ENCODE measurements at places on chromosomes 6 and 20.

DNA sequence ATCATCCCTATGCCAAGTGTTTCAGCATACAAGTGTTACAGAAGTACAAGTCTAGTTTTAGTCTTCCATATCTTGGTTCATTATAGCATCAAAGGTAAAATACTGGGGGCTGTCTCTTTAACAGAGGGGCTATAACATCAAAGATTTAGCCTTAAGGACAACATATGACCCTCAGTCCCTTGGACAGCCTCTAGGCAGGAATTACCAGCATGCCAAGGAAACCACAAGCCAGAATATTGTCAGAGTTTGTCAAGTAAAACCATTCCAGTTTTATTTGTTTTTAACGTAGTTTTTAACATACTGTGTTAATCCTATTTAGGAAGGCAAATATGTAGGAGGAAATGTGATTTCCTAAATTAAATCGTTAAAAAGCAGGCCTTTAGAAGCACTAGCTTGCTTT lies 18.6 kb downstream of the ZKSCAN8 start:
- no peak for DNase-seq

DNA sequence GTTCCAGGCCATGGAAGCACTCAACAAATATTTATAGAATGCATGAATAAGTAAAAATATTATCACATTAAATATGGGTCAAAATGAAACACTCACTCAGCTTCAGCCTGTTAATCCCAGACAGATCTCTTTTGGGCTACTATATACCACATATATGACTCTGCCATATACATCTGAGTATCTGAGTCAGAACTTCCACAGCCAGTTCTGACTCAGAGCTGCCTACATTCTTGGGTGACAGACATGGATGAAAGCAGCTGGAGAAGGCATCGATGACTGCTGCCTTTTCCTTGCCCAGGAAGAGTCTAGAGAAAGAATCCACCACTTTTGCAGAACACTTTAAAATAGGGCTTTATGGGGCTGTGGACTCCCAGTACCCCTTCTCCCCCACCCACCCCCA lies 11.5 kb upstream of the PDYN start:
- DNase-seq, result no peak

DNA sequence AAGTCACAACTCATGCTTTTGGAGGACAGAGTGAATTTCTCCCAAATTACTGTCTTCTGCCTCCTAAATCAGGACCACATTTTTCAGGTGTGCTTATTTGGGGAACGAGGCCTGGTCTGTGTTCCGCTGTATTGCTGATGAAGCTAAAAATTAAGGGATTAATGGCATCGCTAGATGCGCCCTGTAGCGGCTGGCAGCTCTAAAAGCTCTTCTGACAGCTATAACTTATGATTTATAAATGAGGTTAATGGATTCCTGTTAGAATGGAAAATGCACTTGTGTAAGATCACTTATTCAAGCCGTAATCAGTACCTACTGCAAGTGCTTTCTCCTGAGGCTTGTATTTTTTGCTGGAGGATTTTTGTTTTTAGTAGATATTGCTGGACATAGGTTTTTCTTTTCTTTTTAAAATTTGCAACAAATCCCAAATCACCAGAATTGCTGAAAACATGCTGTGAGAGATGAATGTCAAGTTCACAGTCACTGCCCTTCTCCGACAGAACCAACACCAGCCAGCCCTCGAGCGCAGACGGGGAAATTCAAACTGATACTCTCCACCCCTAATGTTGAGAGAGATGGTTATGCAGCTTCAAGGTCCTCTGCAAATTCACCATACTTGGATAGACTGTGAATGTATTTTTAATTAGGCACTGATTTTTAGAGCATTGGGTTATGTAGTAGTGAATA lies 49.1 kb downstream of the AKAP12 start:
- DNase-seq, result no peak

GRCh38 chr20:7496394-7496991 lies 443.8 kb downstream of the HAO1 start:
- DNase-seq, result no peak

DNA sequence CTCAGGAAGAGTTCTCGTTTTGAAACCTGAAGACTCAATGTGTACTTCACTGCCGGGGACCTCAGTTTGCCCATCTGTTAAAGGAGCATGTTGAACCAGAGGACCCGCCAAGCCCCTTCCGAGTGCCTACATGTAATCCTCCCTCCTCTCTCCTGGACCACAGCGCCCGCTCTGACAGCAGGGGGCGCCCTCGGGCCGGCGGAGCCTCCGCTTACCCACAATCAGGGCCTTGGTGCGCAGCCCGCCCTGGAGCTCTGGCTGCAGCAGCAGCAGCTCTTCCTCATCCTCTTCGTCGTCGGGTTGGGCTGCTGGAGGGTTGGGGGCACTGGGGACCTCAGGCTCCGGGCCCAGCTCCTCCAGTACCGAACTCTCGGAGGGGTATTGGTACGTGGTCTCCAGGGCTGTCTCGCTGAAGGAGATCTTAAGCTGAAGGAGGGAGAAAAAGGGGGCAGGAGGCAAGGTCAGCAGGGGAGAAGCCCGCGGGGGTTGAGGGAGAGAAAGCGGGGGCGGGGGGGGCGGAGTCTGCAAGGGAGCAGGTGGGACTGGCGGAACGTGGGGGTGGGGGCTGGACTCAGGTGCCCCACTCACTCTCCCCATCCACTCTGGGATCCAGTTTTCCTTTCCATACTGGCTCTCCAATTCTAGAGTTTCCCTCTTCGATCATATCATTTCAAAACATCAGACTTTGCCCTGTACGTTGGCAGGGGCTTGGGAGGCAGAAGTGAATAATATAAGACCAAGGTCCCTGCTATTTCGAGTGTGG lies 6.3 kb upstream of the DHX16 start:
- peak; percentile 93 for DNase-seq

DNA sequence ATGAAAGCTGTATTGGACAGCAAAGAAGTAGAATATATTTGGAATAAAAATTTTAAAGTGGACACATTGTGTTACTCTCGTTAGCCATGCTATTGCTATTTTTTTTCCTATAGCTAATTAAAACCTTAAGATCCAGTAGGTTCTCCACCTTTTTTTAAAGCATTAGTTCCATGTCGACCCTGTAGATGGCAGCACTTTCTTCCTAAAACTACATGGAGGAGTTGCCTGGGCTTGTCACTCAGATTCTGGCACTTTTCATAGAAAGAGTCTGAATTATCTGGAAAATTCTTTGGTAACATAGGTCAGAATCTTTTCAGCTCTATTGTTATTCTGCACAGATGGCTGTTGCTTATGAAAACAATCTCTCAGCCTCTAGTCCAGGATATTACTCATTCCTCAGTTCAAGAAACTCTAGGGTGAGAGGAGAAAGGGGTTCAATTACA lies 42.0 kb upstream of the ESR1 start:
- DNase-seq, result no peak

GRCh38 chr20:11754451-11754850 lies 163.2 kb upstream of the BTBD3 start:
- no peak for DNase-seq

GRCh38 chr6:5004373-5005037 lies 668 bp upstream of the RPP40 start:
- no peak for DNase-seq

DNA sequence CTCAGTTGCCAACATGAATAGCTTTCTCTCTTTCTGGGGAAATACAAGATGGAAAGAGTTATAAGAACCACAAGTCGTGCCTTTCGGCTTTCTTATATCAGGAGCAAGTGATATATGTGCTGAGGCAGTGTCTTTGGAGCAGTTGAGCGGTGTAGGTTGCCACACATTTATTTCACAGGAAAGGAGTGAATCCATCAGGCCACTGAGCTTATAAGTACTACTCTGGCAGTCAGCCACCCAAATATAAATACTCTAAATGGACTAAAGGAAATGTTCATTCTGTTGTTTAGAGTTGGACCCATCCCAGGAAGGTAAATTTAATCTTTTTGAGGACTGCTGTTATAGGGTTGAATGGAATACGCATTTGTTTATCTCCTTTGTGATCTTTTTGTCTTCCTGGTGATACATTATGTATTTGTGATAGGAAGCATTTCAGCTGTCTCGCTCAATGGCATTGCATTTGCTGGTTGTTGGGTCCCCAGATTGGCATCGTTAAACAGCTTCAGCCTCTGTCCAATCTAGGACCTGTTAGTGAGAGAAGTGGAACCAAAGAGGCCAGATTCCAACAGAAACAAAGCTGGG lies 139.7 kb downstream of the SOBP start:
- no peak for DNase-seq

GRCh38 chr6:152130441-152130840 lies 323.0 kb downstream of the ESR1 start:
- DNase-seq, result no peak

- no peak for DNase-seq
Measured at GRCh38 chr20:33769043-33769442, 37.2 kb downstream of the ZNF341 start.

- DNase-seq, result no peak
Measured at GRCh38 chr6:110357298-110357663, 868 bp downstream of the METTL24 start.

DNA sequence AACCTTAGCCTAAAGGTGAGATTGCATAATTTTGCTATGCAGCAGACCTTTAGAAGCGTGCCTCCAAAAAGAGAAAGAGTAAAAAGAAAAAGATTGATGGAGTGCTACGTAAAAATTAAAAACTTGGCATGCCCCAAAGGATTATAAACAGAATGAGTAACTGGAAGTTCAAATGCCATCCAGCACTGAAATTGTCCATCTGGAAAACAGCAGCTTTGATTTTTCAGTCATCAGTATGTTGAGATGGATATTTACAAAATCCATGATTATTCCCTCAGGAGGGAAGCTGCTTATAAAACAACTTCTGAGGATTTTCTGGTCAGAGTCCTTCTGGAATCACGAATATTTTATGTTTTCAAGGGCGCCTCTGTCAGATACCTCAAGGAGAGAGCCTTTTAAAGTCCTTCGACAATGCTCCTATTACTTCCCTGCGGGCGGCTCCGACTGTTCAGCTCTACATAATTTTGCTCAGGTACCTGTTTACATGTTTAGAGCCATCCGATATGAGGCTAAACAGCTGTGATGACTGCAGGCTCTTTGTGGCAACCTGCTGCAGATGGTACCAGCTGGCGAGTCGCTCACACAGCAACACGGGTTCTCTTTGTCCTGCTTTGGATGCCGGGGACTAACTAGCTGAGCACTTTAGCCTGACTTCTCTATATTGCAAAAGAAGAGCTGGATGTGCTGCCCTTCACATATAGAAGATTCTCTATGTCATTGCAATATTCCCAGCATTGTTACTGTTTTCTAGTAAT lies 83.3 kb downstream of the RCAN2 start:
- no peak for DNase-seq

- no peak for DNase-seq
Measured at GRCh38 chr6:41028561-41029412, 10.2 kb downstream of the UNC5CL start.

DNA sequence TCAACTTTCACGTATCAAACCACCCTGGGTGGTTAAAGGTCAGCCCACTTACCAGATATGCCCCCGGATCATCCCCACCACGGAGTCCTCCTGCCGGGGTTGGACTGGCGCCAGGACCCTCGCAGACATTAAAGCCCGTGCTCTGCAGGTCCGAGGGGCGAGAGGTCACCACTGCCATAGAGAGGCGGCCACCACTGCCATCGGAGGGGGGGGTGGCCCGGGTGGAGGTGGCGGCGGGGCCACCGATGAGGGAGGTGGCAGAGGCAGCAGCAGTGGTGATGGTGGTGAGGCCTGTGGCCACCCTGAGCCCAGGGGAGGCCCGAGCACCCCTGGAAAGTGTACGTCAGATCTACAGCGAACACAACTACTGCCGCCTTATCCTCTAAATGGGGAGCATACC lies 76.3 kb downstream of the ASXL1 start:
- no peak for DNase-seq

DNA sequence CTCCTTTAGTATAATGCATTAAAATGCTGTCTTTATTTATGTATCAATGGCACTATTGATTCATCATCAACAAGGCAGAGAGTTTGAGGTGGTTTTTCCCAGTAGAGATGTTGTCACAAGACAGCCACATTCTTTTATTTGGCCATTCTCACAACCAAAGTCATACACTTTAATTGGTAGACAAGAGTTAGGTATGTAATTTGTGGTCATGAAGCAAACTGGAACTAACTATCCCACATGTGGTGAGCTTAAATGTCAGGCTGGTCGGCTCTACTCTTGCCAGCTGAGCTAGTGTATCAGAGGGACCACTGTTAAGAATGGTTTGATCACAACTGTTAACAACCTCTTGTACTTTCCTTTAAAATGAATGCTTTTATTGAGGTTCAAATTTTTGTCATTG lies 714.6 kb downstream of the CD109 start:
- no peak for DNase-seq

DNA sequence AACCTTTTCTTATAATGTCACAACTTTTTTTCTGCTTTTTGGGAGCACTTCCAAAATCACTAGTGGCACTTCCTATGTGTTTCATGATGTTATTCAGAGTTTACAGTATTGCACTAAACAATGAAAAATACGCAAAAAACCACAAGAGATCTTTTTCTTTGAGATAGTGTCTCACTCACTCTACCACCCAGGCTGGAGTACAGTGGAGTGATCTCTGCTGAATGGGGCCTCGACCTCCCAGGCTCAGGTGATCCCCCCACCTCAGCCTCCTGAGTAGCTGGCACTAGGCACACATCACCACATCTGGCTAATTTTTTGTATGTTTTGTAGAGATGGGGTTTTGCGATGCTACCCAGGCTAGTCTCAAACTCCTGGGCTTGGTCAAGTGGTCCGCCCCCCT lies 158.7 kb downstream of the COL21A1 start:
- no peak for DNase-seq

DNA sequence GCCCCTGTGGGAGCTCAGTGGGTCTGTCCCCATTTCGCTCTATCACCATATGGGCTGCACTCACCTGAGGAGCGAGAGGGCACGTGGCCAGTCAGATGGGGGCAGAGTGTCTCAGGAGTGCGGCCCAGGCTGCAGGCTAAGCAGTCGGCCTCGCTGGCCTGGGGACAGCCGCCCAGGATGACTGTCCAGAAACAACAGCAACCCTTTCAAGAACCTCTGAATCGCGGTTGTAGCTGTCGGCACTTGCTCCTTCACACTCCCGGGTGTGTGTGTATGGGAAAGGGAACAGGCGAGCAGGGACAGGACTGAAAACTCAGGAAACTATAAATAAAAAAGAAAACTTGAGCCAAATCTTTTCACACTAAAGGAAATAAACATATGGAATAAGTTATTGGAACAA lies 63.1 kb downstream of the TFAP2A start:
- DNase-seq, result no peak

DNA sequence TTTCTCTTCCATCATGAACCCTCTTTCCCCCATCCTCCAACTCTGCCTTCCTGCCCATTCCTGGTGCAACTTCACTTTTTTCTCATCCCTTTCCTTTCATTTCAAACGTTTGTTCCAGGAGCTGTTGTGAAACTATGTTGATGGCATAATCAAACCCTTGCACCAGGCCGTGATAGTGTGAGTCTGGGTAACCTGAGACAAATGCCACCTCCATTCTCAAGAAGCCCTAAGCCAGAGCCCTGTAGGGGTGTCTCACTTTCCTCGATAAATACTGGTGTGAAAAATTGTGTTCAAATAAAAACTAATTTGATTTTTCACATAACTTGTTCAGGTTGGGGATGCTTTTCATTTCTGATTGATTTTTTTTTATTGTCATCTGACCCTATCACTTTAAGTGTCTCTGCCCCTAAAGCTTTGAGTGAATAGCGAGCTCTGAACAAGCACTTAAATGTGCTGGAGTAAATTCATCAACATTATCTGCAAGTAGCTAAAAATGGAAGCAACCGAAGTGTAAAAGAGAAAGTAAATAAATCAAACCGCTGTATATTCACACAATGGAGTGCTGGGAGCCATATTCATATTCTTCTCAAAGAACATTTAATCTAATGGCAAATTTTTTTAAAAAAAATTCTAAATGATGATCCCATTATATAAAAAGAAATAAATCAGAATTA lies 303.1 kb upstream of the CDYL start:
- DNase-seq, result no peak

GRCh38 chr6:100228437-100228833 lies 234.4 kb upstream of the MCHR2 start:
- no peak for DNase-seq

- no peak for DNase-seq
Measured at GRCh38 chr6:167569879-167570278, 245.0 kb downstream of the TTLL2 start.

Data from activated CD8-positive, alpha-beta memory T cell treated with anti-CD3 and anti-CD28 coated beads for 1 hour (primary cell).